ENCODE measurements at places on chromosomes 2 and 18.

- DNase-seq, result no peak
These were observed 58.2 kb downstream of the GLS start for GRCh38 chr2:190938771-190939335.

GRCh38 chr18:62486290-62486964 is 36.4 kb upstream of the ZCCHC2 start:
- no peak for DNase-seq

GRCh38 chr2:51413726-51414125 is 381.8 kb upstream of the NRXN1 start:
- no peak for DNase-seq

DNA sequence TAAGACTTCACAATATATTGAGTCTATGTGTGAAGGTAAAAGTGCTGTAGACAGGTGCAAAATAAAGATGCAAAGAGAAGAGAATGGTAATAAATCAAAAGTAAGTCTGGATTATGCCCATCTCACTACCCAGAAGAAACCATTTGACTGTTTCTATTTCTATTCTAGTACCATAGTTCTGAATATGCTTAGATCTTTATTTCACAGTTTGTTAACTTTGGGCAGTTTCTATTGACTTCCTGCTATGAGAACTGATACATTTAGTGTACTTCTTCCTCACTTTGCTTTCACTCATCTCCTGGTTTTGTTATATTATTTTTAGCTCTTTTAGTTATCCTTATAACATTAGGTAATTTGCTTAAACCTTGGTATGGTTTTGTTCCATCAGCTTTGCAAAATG is 94.9 kb downstream of the HS1BP3 start:
- no peak for DNase-seq

GRCh38 chr2:166042768-166043390 is 84.9 kb downstream of the SCN1A start:
- no peak for DNase-seq

- no peak for DNase-seq
These were observed 417.0 kb downstream of the SLC4A3 start for GRCh38 chr2:220044383-220044782.

DNA sequence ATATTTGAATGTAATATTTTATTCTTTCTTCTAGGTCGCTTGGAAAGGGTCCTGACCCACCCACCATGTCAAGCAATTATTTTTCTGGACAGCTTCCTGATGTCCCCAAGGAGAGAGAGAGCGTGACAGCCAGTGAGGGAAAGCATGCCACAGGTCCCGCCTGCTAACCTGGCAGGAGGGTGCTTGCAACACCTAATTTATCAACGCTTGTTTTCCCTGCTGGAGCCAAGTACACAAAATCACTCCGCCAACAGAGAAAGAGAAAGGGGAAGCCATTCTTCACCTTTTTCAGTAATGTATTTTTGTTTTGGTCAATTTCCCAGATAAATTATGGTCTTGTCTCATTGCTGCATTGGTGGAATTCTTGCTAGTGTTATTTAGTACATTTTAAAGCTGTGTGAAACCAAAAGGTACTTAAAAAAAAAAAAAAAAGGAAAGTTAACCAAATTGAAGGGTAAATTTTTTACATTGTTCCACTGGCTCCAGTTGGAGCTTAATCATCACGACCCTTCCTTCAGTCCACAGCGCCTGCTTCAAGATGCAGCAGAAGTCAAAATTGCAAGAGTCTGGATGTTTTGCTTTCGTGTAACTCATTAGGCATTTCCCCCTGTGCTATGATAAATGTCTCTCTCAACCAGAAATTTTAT is 88.5 kb upstream of the COPS8 start:
- no peak for DNase-seq

DNA sequence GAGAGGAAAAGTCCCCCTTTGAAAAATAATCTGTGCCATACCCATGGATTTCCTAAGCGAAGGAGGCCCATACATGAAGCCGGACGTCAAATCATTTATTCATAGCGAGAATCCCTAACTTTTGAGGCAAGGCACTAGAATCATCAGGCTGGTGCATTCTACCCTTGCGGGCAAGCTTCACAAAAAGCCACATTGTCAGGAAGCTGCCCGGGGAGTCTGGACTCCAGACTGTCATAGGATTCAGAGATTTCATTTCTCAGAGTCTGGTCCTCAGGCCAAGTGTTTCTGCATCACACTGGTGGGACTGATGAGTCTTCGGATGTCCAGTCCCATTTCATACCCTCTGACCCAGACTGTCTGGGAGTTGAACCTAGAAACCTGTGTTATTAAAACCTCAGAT is 8.9 kb downstream of the SLC9A4 start:
- DNase-seq, result no peak

GRCh38 chr2:102975996-102976975 is 214.5 kb downstream of the TMEM182 start:
- DNase-seq, result no peak

- no peak for DNase-seq
These were observed 109.6 kb upstream of the KCTD1 start for GRCh38 chr18:26657631-26658581.

- DNase-seq, result no peak
These were observed 194.4 kb downstream of the SLC8A1 start for GRCh38 chr2:40257340-40258134.

DNA sequence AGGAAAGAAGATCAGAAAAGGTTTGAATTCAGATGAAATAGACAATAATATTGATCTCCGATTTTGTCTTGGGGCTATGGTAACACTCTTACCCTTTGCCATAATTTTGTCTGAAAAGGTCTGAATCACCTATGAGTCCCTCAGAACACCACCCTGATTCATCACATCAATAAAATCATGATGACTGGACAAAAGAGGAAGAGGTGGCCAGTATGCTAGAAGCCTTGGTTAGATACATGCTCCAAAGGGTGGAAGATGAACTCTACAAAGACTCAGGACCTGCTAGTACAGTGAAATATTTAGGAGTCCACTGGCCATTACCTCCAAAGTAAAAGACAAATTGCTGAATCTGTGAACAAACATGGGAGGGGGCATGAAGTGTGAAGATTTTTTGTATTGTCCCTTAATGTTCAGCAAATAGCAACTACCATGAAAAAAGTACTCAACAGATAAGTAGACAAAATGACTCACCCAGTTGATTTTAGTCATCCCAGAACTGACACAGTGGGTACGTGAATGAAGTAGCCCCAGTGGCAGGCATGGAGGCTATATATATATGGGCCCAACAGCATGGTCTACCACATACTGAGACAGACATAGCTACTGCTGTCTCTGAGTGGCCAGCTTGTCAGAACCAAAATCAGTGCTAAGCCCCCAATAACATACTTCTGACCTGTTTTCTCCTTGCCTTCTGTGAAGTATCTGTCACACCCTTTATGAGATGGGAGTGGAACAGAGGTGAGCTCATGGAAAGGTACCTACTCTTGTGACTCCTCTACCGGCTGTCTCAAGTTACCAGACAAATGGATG is 36.5 kb upstream of the GLS start:
- no peak for DNase-seq

GRCh38 chr2:230131366-230131765 is 62.6 kb upstream of the SLC16A14 start:
- DNase-seq, result no peak

DNA sequence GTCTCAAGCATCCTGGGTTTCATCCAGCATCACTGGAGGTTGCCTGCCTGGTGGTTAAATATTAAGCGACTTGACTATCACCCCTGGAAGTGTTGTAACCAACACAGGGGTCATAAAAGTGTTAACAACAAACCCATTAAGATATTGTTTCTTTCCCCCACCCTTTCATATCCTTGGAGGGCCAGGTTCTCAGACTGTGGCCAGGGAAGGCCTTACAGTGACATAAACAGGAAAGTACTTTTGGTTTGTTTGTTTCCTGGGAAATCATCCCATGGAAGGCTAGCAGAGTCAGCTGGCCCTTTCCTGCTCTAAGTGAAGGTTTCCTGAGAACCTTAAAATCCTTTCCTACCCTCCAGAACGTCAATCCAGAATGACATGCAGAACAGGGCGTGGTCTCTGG is 160.9 kb downstream of the CLIP4 start:
- no peak for DNase-seq

Measured in stimulated activated CD4-positive, alpha-beta T cell treated with anti-CD3 and anti-CD28 coated beads, Interleukin-1b, Interleukin-23, amount 100 ng/mL, for 1 hour (primary cell).